Stimulated activated CD4-positive, alpha-beta T cell treated with anti-CD3 and anti-CD28 coated beads, Interleukin-1b, Interleukin-23, amount 100 ng/mL, for 1 hour (primary cell): ENCODE measurements at places on chromosomes 1 and 21.

GRCh38 chr1:28507247-28507645 lies 1.4 kb downstream of the RCC1 start:
- no peak for DNase-seq

DNA sequence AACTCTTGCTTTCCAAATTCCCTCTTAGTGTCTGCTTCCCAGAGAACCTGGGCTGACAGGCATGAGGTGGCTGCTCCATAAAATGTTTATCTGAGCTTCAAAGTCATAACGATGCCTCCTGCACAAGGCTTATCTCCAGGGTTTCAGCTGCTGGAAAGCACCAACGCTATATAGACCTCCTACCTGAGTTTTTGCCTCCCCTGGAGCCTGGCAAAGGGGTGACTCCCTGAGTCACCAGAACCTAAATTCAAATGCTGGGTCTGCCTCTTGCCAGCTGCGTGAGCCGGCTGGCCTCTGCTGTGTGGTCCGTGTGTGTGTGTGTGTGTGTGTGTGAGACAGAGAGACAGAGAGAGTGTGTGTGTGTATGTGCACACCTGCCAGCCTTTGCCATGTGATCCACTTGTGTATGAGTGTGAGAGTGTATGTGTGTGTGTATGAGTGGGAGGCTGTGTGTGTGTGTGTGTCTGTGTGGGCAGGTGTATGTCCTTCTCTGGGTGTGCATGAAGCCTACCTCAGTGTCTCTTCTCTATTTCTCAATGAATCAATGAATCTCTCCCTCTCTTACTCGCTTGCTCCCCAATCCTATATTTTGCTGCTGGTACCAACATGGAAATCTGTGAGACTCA lies 714.9 kb downstream of the MATN1 start:
- no peak for DNase-seq

- no peak for DNase-seq
These were observed 708 bp downstream of the CDA start for GRCh38 chr1:20589331-20590278.

DNA sequence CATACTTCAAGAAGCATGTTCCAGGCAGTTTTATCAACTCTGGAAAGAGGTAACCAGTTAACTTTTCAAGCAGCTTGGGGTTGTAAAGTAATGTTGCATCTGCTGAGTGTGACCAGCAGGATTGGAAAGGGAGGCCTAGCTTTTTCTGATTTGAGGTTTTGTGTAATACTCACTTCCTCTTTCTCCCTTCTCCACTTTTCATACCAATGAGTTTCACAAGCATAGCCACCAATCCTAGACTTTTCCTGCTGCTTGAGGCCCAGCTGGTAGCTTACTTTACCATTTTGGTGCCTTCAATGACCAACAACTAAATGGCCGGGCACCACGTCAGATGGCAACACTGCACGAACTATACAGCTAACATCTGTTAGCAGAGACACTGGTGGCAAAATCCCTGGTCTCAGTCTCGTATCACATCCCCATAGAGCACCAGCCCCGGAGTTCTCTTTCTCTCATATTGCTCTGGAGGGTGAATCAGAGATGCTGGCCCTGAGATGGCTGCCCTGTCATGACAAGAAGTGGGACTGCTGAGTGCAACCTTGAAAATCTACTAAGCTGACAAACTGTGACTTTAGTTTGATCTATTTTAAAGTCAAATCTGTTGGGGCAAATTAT lies 14.8 kb upstream of the GPR88 start:
- no peak for DNase-seq

GRCh38 chr1:173603056-173603591 lies at the start of gene SLC9C2:
Gene SLC9C2 (minus strand): TSS chr1:173603072. CDS start chr1:173601776, 1,296 bp downstream.
- DNase-seq = no peak

- DNase-seq = no peak
These were observed 110.0 kb downstream of the GLUL start for GRCh38 chr1:182281541-182281940.

DNA sequence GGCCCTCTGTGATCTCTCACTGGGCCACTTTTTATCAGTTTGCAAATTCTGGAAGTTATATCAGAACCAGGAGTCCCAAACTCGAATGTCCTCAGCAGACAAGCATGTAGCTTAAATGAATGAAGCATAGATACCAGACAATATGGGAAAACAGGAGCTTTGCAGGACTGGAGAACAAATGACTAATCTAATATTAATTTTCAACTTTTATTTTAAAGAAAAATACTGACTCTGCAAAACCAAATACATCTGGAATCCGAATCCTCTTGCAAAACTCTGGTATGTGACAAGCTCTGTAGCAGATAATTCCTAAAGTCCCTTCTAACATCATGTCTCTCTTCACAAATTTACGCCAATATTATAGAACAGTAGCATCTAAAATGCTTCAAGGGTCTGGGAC lies 427.4 kb downstream of the TTLL7 start:
- no peak for DNase-seq

DNA sequence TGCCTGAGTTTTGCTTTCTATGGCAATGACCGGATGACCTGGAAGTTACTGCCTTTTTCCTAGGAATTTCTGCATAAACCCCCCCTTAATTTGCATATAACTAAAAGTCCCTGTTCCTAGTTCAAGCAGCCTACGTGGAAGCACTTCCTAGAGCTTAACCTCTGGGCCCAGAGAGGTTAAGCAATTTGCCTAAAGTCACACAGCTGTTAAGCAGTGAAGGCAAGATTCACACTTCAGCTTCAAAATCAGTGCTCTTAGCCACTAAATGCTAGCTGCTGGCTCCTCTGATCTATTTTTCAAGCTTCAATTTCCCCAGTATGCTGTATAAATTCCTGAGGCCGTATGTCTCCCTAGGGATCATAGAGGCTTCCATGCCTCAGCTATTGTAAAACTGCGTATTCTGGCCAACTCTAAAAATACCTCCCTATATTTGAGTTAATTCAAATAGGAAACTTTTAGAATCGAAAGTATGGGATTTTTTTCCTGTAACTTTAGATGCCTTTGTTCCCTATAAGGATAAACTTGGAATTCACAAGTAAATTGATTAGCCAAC lies 53.1 kb upstream of the CD5L start:
- no peak for DNase-seq

- DNase-seq = no peak
These were observed 126.5 kb downstream of the CRYAA start for GRCh38 chr21:43295066-43295958.

GRCh38 chr1:44571712-44572571 lies 102.3 kb downstream of the TMEM53 start:
- no peak for DNase-seq
